SJSA1 (cell line): ENCODE measurements at places on chromosomes 12 and 14. TPM values are rescaled to one million over a fixed set of nuclear protein-coding genes. Genes with fewer than 3 reads are reported as not detected.

- no peak for DNase-seq
These were observed 77.1 kb upstream of the ACTN1 start for GRCh38 chr14:69055999-69056788.

GRCh38 chr12:31009976-31010375 is 63.7 kb upstream of the DDX11 start:
- no peak for DNase-seq

DNA sequence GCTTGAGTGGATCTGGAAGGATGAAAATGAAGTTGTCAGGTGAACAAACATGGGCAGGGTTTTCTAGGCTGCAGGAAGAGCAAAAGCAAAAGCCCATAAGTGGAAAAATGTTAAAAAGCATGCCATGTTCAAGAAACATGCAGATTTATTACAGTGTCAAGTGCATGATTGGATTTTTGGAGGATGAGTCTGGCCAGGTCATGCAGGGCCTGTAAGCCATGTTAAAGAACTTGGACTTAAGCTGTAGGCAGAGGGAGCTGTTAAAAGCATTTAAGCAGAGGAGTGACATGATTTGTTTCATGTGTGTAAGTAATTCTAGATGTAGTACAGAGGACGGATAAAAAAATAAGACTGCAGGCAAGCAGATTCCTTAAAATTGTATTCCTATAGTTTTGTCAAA is 16.3 kb upstream of the SINHCAF start:
- no peak for DNase-seq

DNA sequence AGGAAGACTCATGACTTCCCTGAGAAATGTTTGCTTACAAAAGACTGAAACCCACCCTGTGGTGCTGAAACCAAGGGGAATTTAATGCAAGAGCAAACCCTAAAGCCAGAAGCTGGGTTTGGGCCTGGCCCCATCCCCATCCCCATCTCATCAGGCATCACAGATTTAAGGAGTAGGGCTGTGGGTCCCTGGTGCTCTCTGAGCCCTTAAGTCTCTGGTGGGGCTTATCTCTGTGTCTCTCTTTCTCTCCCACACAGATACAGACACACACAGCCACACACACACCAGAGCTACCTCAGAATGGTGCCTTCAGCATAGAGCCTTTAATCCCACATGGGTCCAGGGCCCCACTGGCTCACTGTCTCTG is 237.1 kb downstream of the SLC41A2 start:
- DNase-seq: no peak

- DNase-seq: peak; percentile 86
These were observed 43.5 kb downstream of the CNTN1 start for GRCh38 chr12:40735551-40736230.

KRT85 gene
- total RNA-seq: not detected in 2 replicates

TMEM229B gene
- total RNA-seq: 0.71 and 10.9 TPM in 2 replicates
